Stimulated activated CD8-positive, alpha-beta memory T cell treated with anti-CD3 and anti-CD28 coated beads, Interleukin-4, amount 100 ng/mL, for 4 hours (primary cell): ENCODE measurements at places on chromosomes 13 and 19.

DNA sequence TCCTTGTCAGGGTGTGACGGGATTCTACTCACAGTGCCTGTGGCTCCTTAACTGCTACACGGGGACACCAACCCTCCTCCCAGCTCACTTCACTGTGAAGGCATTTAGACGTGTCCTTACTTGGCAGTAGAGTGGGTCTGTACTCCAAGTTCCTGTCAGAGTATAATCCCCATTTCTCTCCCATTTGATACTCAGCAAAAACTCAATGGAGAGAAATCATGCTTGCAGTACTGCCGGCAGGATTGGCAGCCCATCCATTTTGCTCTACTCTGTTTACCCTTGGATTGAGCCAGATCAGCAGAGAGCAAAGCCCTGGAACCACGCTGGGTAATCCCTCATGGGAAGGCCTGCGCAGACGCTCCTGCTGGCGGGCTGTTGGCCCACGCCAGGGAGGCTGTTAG lies 28.9 kb downstream of the ARL11 start:
- no peak for DNase-seq

DNA sequence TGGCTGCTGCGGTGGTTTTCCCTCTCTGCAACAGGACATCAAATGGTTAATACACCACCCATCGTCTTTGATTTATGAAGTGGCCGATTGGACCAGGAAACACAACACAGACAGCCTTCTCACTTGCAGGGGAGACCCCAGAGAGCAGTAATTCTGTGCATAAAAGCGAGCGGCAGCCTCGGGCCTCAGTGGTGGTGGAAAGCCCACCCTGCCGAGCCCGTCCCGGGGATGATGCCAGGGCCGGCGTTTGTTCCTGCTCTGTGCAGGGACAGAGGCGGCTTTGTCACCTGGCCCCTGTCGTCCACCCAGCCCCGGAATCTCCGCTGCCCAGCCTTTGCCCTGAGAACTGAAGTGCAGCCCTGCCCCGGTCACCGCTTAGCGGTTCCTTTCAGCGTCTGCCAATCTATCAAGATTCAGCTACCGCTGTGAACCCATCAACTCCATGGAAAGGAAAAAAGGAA lies 184.4 kb downstream of the TSHZ3 start:
- no peak for DNase-seq

DNA sequence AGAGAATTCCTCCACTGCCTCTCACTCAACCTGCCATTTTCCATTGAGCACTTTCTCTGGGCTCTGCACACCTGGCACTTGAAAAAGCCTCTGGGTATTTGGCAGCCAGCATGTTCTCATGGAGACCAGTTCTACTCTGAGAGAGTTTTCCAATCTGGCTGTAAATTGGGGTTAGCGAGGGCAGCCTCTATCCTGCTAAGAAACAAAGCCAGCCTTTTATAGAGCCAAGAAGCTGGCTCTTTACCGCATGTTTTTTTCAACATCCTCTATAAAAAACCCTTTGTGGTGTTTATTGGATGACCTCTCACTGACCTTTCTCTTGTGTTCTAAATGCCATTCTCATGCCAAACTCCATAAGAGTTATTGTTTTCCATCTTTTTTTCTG lies 52.6 kb upstream of the RCBTB2 start:
- no peak for DNase-seq

DNA sequence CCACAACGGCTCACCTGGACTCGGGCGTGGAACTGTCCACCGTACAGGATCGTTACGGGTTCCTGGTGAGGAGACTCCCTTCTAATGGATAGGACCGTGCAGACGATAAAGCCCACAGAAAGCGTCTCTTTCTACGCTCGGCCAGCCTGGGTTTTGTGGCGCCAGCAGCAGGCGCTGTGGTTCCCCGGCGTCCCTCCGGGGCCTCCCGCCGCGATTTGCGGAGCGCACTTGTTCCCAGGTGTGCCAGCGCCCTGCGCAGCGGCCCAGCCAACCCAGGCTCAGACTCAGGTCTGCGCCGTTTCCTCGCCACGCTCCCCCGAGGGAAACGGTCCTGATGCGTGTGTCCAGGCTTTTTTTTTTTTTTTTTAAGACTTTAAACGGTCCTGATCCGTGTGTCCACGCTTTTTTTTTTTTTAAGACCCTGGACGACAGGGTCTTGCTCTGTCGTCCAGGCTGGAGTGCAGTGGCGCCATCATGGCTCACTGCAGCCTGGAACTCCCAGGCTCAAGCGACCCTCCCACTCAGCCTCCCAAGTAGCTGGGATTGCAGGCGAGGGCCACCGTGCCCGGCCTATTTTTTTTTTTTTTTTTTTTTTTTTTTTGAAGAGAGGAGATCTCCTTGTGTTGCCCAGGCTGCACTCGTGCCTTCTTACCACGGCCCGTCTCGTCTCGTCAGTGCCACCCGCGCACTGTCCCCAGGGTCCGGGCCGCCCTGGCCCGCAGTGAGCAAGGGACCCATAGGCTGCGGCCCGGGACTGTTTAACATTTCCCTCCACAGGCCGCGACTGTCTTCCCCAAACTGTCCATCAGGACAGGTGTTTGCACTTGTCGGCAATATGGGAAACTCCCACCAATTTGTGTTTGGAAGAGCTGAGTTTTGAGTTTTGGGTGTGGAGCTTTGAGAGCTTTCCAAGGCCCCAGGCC lies 23.8 kb downstream of the GJA3 start:
- DNase-seq = no peak

GRCh38 chr19:16293118-16294091 lies 31.2 kb upstream of the KLF2 start:
- no peak for DNase-seq

- peak; percentile 89 for DNase-seq
These were observed 4.9 kb downstream of the ARHGEF1 start for GRCh38 chr19:41887711-41888382.

DNA sequence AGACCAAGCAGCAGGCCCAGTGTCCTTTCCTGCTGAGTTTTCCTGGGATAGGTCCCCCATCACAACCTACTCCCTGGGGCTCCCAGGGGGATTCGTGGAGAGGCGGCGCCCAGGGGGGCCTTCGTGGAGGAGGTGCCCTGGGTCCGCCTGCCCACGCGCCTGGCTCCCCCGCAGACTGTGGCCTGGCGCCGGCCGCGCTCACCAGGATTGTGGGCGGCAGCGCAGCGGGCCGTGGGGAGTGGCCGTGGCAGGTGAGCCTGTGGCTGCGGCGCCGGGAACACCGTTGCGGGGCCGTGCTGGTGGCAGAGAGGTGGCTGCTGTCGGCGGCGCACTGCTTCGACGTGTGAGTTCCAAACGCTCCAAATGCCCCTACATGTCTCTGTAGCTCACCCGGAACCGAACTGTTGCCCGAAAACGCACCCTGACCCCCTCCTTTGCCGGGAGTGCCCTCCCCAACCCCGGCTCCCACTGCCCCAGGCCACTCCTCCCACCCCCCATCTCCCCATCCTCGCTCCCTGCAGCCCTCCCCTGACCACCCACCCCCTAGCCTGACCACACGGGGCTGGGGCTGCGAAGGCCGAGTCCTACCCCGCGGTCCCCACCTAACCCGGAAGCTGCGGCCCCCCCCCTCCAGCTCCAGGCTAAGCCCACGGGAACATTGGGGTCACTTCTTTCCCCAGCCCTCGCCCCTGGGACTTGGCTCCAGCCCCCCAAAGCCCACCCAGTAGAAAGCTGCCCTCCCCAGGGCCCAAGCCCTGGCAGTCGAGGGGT lies 3.3 kb downstream of the TIMM13 start:
- no peak for DNase-seq

DNA sequence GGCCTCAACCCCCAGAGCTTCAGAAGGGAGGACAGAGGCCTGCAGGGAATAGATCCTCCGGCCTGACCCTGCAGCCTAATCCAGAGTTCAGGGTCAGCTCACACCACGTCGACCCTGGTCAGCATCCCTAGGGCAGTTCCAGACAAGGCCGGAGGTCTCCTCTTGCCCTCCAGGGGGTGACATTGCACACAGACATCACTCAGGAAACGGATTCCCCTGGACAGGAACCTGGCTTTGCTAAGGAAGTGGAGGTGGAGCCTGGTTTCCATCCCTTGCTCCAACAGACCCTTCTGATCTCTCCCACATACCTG lies 969 bp upstream of the CEACAM5 start:
- DNase-seq = no peak

DNA sequence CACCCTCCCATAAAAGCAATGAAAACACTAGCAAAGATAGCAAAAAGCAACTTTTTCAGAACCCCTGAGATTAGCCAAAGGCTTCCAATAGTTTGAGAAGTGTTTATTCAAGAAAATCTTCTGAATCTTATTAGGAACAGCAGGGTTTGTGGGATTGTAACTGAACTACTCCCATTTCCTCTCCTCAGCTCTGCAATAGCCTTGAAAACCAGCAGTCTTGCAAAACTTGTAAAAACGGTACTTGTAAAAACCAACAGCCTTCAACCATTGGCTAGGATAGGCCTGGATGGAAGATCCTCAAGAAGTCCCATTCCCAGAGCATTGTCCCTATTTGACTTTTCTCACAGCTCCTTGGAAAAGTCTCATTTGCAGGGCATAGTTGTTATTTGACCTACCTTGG lies 12.1 kb downstream of the RNASEH2B start:
- no peak for DNase-seq

- DNase-seq = no peak
These were observed 6.0 kb downstream of the PNMA8B start for GRCh38 chr19:46489445-46490272.

- DNase-seq = no peak
These were observed at the start of gene BCAM for GRCh38 chr19:44808463-44809371. BCAM (plus strand) TSS chr19:44809103; CDS start chr19:44809125, 22 bp downstream.

DNA sequence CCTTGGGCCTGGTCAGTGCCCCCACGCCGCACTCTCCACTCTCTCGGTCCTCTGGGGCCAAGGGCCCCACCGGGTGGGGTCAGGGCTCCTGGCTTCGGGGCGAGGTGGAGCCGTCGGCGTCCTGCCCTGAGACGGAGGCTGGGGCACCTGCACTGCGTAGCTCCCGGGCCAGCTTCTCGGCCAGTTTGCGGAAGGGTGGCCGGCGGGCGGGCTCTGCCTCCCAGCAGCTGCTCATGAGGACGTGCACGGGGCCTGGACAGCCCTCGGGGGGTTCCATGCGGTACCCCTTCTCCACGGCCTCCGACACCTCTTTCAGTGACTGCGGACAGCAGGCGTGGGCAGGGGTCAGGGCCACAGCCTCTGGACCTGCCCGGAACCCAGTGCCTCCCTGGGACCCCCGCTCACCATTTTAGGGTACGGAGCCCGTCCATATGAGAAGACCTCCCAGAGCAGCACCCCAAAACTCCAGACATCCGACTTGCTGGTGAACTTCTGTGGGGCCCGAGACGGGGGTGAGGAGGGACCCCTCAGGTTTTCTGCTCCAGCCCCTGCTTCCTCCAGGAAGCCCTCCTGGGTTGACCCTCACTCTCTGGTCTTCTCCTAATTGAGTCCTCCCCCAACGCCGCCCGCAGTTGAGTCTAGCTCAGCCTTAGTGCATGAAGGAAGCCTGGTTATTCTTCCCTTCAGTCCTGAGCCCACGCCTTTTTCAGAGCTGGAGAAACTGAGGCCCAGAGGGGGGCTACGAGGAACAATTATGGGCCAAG lies 6.3 kb upstream of the RAX2 start:
- no peak for DNase-seq
